ENCODE measurements at places on chromosomes 1 and 21. TPM values are rescaled to one million over a fixed set of nuclear protein-coding genes. Genes with fewer than 3 reads are reported as not detected.

Gene NCF2
- total RNA-seq: 8.9 TPM

Gene PLA2G2D
- not detected for total RNA-seq

Gene FAM151A
- total RNA-seq: not detected

Gene AZIN2
- total RNA-seq: 5.7 TPM

Gene ANKRD35
- total RNA-seq: 1.6 TPM

Gene RGSL1
- not detected for total RNA-seq

Gene KCNA2
- total RNA-seq: 0.52 TPM

Gene HUNK
- 3.1 TPM for total RNA-seq

Gene CD52
- not detected for total RNA-seq

Data from skeletal muscle tissue (tissue), 5 donors.